Effector CD4-positive, alpha-beta T cell (primary cell): ENCODE measurements at places on chromosomes 5 and 9.

GRCh38 chr5:120254385-120254784 lies 209.7 kb upstream of the PRR16 start:
- DNase-seq, result no peak

- no peak for DNase-seq
These were observed 120.2 kb upstream of the NFIB start for GRCh38 chr9:14434158-14434504.

- no peak for DNase-seq
These were observed 29.2 kb upstream of the SEMA4D start for GRCh38 chr9:89527084-89527483.

DNA sequence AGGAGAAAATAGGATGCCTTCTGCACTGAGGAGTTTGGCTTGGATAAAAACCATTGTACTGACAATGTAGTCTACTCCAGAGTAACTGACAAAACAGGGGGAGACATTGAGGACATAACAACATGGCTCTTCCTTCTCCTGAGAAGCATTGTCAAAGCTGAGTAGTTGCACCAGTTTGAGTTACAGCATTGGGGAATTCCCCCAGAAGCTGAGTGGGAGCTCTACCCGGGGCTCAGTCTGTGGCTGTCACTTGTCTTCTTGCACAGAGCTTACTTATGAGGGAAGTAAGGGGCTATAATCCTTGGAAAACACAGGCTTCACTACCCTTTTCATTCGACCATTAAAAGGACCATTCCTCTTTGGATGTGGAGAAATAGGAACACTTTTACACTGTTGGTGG lies 21.2 kb downstream of the HSPB3 start:
- no peak for DNase-seq

DNA sequence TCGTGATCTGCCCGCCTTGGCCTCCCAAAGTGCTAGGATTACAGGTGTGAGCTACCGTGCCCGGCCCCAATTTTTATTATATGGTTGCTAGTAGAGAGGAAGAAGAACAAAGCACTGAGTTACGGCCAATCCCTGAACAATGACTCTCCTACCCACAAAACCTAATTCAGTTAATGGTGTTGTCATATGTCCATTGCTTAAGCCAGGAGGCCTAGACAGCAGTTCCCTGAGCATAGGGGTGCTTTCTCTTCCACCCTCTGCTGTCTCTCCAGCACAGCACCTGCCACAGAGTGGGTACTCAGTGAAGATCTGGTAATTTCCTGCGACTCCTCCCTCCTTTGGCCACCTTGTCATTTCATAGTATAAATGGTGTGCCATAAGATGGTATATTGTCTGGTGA lies 21.4 kb upstream of the LTC4S start:
- DNase-seq, result no peak

DNA sequence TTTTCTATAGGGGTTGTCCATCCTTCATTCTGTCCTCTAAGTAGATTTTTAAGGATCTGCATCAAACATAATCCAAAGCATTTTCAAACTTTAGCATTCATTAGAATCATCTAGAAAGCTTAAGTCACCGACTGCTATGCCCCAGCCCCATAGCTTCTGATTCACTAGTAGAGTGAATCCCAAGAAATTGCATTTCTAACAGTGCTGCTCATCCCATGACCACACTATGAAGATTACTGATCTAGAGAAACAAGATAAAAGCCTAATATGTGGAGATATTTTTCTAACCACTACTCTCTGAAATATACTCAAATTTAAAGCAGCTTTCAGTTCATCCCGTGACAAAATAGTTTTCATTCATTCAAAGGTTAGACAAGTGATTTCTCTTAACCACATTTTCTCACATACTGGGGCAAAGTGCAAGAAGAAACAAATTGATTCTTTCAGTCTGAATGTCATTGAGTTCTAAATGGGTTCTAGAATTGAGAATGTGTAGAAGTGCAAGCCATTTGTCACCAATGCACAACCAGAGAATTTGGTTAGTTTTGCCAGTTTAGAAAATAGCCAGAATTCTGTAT lies 286.9 kb upstream of the CD180 start:
- DNase-seq, result no peak

DNA sequence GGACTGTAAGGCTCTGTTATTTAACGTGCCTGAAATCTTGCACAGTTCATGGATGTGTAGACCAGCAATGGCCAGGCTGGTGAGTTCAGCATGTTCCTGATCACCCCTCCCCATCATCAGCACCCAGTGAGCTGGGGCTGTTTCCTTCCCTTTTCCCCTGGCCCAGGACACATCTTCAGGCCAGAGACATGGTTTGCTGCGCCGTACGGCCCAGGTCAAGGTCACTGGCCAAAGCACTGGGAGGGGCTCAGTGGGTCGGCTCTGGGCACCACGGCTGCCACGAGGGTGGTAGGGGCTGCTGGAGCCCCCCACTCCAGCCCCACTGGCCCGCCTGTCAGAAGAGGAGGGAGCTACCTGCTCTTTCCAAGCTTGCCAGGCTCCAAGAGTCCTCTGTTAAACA lies 55.9 kb downstream of the SEMA4D start:
- no peak for DNase-seq

DNA sequence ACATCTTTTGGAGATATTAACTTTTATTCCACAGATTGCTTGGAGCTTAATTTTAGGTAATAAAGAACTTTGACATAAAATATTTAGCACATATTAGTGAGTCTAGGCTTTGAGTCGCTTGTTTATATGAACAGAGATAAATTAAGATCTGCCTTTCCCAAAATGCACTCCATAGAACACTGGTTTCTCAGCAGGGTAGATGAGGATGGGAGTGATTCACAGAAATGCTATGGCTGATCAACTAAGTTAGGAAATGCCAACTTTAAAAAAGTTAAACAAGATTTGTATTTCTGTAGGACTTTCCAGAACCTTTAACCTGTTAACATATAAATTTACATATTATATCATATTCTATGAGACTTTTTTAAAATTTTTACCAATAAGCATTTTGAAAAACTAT lies 65.2 kb downstream of the STARD4 start:
- DNase-seq, result no peak

DNA sequence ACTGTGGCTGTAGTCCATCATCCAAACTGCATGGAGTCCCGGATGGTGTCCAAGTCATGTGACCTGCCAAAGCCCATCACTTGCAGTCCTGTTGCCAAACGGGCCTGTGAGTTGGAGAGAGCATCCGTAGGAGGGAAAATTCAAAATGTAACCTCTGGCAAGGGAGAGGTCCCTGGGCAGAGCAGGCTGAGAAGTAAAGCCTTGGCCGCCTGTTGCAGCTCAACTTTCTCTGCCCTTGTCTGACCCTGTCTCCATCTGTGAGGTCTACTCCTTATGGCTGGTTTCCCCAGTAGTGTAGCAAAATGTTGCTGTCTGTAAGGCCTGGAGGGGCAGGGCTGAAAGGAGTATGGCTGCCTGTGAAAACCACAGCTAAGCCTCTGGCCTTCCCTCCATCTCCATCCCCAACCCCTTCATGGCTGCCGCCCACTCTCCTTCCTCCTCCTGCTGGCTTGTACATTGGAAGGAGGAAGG lies 163.5 kb downstream of the SEMA6A start:
- DNase-seq, result no peak

DNA sequence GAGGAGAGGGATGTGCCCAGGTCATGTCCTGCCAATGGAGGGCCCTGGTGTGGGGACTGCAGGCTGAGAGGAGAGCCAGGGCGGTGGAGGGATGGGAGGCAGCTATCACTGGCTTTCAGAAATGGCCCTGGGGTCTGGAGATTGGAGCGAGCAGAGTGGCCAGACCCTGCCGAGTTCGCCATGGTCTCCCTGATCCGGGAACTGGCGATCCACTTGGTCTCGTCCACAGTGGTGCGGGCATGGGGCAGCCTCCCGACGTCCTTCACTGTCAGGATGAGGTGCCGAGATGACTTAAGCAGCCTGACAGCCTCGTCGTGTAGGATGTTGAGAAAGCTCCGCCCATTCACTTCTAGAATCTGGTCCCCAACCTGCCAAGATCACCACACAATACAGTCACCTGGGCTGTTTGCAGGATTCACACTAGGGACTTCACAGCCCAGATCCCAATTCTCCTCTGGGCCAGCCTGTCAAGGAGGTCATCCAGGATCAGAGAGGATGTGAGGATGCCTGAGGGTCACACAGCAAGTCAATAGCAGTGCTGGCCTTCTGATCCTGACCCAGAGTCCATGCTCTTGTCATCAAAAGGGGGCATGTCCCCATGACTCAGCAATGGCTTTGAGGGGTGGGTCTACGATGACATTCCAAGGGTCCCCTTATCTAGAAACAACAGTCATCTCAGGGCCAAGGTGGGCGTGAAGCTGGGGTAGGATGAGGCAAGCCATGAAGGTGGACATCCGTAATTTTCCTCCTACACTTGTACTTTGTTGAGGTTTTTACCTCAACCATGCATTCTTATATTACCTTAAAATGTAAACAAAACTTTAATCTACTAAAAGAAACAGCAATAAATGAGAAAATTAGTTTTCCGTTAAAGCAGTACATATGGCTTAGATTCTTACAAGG lies 38.5 kb upstream of the AKNA start:
- no peak for DNase-seq

GRCh38 chr5:75461679-75462078 lies 49.8 kb downstream of the CERT1 start:
- DNase-seq, result no peak

GRCh38 chr9:104883169-104883568 lies 44.8 kb downstream of the ABCA1 start:
- no peak for DNase-seq

- DNase-seq, result no peak
These were observed 134.5 kb downstream of the C9orf152 start for GRCh38 chr9:110073356-110073905.
